Right forelimb (tissue), 1 donor: ENCODE measurements at places on chromosomes 2 and 18.

- no peak for DNase-seq
These were observed 106.8 kb upstream of the ZFP36L2 start for GRCh38 chr2:43333101-43333655.

DNA sequence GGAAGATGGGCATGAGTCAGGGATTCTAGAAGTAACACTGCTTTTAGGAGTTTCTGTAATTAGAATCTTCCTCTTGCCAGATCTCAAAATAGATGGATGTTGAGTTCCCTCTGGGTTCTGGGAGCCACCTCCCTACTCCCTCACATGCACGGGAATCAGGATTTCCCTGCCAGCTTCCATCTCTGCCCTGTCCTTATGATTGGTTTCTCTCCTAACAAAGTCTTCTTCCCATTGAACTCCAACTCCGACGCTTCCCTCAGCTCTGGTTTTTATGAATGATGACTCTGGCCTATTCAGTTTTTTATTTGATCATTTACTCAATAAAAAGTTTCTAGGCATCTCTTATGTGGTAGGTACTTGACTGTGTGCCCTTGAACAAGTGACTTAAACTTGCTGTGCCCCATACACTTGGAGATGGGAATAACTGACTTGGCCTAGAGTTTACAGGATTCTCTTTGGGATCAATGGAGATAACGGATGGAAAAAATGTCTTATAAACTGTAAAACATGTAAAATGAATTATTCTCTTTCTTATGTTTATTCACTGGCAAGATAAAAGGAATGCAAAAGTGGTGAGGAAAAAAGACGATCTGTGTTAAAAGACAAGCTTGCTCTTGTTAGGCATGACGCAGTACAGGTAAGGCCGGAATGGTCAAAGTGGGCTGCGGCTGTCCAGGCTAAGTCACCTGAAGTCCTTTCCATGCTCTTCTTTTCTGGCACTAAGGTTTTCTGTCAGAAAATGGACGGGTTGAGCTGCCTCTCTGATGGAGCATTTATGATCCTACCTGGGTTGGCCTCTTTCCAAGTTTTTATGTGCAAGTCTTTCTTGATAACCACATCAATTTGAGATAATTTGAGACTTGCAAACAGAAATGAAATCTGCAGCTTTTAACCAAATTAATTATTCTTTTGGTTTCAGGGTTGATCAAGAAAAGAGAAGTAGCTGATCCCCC, 199.6 kb downstream of the MYCN start:
- DNase-seq, result no peak

- DNase-seq, result no peak
These were observed 174.0 kb upstream of the SLC8A1 start for GRCh38 chr2:40625849-40626248.

GRCh38 chr2:229348128-229348527, 77.0 kb upstream of the PID1 start:
- DNase-seq, result no peak

GRCh38 chr2:3777966-3778365, 74.6 kb downstream of the DCDC2C start:
- no peak for DNase-seq

- DNase-seq, result no peak
These were observed 2.3 kb downstream of the INPP5D start for GRCh38 chr2:233062451-233062850.

GRCh38 chr2:101818531-101819451, 121.3 kb downstream of the MAP4K4 start:
- no peak for DNase-seq

- DNase-seq, result no peak
These were observed 41.8 kb downstream of the TGFBRAP1 start for GRCh38 chr2:105287692-105288091.

- DNase-seq, result no peak
These were observed 11.2 kb upstream of the NAPG start for GRCh38 chr18:10514601-10515000.

DNA sequence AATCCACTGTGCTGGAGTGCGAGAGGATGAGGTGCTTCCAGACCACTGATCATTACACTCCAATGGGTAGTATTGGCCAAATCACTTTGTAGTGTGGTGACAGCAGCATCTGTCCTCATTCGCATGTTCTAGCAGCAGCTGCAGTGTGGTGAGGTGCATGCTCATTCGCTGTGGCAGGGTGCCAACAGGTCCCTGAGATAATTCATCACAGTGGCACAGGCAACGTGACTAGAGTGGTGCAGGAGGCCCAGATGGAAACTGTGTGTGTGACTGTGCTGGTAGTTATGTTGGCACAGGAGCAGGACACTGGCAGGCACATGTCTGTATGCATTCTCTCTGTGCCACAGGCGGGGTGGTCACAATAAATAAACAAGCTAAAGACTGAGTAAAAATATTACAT, 329.5 kb upstream of the SYT4 start:
- no peak for DNase-seq

DNA sequence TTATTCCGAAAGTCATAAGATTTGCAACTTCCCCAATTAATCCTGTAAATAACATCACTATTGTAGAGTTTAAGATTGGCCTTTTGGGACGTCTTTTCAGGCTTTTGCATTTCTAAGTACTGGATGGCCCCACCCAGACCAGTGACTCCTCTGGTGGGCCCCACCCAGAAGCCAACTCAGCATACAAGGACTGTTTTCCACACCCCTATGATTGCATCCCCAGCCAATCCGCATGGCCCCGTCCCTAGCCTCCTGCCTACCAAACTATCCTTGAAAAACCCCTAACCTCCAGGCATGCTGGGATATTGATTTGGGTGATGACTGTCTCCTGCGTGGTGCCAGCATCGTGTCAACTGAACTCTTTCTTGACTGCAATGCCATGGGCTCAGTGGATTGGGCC, 24.5 kb upstream of the TGIF1 start:
- DNase-seq, result no peak

GRCh38 chr2:20676353-20677215, 9.6 kb downstream of the GDF7 start:
- DNase-seq, result no peak

DNA sequence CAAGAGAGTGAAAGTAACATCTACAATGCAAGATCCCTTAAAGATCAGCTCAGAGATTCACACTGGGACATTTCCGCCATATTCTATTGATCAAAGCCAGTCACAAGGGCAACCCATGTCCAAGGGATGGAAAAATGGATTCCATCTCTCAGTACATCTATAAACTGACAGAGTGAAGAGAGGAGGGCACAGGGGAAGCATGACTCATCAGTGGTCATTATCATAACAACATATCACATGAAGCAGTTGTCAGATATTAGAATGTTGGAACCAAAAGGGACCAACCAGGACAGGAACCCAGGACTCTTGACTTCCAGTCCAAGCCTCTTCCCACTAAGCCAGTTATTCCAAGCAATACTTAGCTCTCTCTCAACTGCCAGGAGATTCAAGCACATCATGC, 54.9 kb upstream of the IGFBP2 start:
- no peak for DNase-seq

DNA sequence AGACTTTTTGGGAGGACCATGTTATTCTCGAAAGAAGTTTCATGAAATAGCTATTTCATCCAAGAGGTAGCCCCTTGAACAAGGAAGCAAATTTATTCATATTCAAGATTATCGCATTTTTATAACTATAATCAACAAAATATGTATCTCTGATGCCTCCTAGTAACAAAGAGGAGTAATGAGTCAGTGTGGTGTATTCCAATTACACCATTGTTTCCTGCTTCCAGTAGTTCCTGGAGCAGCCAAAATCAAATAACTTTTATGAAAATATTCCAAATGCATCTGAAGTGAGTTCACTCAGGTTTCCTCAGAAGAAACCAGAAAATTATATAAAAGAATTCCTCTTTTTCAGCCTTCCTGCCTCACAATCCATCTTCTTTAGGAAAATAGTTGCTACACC, 43.0 kb downstream of the ANKRD36B start:
- DNase-seq, result no peak

GRCh38 chr2:217220228-217221013, 360.6 kb upstream of the TNP1 start:
- DNase-seq, result no peak

- no peak for DNase-seq
These were observed 379.9 kb downstream of the NBAS start for GRCh38 chr2:15181092-15181745.

- no peak for DNase-seq
These were observed 45.3 kb downstream of the GREB1 start for GRCh38 chr2:11578986-11579774.

- no peak for DNase-seq
These were observed 42.0 kb downstream of the SP140 start for GRCh38 chr2:230267556-230267955.

DNA sequence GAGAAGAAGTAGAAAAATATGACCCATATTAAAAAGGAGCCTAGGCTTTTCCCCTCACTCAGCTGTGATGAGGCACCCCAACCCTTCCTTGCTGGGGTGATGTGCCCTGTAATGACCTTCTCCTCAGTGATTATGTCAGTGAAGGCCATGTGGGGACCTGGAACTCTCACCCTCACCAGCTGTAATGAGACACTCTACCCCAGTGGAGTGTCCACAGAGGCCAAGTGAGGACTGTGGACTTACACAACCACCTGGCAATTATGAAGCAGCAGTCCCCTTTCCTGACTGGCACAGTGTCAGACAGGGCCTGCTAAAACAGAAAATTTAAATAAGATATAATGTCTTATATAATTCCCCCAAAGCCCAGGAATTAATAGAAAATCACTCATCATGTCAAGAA, 54.2 kb downstream of the SEMA4F start:
- no peak for DNase-seq

DNA sequence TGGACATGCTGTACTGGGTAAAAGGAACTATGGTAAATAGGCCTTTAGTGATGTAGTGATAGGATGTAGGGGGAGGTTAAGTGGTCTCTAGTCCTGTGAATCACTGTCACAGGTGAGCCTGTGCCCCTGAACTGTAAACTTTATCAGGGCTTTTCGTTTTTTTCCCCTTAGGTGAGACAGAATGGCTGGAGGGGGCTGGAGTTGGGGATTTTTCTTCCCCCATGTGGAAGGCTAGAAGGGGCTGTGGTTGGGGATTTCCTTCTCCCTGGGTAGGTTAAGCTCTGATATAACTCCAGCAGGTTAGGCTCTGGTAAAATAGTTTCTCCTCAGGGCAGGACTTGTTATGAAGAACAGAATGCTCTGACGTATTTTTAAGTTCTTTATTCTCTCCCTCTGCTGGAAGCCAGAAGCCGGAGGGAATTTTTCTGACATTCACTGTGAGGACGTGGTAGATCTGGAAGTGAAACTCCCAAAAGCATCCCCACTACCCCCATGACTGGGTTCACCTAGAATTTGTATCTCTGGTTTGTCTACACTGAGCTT, 28.5 kb downstream of the PIKFYVE start:
- DNase-seq, result no peak

DNA sequence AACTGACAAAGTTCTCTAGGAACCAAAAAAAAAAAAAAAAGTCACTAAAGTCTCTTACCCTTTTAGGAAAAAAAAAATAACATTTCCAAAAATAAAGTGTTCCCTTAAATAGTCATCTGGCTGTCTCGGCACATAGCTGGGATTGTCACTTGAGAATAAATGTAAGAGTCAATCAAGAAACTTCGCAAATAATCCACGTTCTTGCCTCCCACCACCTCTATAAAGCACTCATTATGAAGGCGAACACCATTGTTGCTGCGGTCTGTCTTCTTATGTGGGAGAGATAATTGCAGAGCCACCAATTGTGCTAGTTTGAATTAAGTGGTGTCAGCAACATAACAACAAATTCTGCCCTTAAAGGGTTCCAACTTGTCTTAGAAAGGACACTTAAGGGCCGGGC, 163.7 kb downstream of the FBXO15 start:
- no peak for DNase-seq

DNA sequence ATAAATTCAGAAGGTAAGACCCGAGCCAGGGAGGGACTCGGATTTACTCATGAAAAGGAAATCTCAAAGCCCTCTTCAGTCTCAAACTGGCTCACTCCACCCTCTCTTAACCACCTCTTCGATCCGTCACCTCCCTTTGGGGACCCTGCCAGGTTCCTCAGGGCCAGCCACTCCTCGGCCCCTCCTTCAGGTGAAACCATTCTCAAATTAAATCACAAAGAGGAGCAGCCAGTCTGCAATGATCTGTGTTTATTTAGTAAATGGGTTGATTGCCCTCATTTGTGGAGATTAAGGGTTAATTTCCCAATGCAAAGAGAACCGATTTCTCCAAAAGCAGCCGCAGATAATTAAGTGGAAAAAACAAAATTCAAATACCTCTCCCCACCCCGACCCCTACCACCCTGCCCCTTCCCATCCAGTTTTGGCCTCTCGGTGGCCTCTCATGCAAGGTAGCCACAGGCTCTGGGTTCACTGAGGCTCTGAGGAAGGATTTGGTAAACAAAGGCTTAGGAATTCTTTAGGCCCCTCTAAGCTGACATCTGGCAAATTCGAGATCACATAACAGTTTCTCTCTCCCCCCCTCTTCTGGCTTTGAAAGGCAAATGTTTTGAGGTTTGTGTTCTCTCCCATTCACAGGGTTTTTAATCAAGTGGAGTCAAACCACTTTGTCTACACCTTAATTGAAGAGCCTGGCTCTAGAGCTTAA, 10.3 kb upstream of the FZD7 start:
- no peak for DNase-seq

DNA sequence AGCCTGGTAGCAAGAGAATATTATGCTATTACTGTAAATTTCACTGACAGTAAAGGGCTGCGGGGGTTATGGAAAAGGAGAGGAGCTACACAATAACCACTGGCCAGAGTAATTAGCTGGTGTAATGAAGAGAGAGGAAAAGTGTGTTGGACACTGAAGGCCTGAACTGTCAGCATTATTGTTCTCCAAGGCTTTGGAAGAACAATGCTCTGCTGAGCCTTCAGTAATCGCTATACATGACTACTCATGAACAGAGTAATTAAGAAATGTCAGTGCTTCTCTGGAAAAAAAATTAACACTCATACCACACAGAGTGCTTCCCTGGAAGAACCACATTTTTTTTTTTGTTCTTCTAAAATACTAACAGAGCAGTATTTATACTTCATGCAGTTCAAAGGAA, 931.3 kb downstream of the CPS1 start:
- DNase-seq, result no peak

DNA sequence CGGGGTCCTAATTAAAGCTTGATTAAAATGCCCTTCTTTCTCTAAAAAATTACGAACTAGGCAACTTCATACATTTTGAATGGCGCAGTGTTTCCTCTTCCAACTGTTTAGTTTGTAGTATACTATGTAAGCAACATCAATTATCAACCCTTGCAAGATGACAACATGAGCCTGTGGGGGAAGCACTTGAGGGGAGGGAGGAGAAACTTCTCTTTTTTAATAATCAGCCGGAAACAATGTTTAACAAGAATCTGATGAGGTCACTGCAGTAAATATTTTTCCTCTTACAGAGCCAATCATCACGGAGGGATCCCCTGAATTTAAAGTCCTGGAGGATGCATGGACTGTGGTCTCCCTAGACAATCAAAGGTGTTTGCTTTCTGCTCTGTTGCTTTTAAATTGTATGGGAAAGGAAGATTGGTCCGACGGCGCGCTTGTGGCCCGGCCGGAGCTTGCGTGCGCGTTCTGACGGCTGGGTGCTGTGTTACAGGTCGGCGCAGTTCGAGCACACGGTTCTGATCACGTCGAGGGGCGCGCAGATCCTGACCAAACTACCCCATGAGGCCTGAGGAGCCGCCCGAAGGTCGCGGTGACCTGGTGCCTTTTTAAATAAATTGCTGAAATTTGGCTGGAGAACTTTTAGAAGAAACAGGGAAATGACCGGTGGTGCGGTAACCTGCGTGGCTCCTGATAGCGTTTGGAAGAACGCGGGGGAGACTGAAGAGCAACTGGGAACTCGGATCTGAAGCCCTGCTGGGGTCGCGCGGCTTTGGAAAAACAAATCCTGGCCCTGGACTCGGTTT, 5.3 kb upstream of the DLX1 start:
- no peak for DNase-seq
